ENCODE measurements at places on chromosomes 4 and X.
A peak's percentile ranks its signal among the peaks of the same experiment; 100 is the strongest.

DNA sequence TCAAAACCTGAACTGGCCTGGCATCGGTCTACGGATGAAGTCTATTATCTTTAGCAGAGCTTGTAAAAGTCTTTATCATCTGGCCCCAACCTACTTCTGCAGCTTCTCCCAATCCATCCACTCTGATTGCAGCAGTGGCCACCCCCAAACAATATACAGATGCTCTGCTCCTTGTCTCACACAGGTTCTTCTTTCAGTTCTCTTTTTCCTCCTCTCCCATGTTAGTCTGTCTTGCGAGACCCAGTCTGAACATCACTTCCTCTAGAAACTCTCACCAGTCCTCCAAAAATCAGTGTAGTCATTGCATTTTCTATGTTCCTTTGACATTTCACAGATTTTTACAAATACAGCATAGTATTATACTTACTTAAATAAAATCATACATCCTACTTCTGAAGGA, 163.0 kb downstream of the FRMPD4 start:
- no peak for DNase-seq

- no peak for DNase-seq
These were observed 2506.0 kb downstream of the PCDH7 start for GRCh38 chr4:33226133-33226532.

DNA sequence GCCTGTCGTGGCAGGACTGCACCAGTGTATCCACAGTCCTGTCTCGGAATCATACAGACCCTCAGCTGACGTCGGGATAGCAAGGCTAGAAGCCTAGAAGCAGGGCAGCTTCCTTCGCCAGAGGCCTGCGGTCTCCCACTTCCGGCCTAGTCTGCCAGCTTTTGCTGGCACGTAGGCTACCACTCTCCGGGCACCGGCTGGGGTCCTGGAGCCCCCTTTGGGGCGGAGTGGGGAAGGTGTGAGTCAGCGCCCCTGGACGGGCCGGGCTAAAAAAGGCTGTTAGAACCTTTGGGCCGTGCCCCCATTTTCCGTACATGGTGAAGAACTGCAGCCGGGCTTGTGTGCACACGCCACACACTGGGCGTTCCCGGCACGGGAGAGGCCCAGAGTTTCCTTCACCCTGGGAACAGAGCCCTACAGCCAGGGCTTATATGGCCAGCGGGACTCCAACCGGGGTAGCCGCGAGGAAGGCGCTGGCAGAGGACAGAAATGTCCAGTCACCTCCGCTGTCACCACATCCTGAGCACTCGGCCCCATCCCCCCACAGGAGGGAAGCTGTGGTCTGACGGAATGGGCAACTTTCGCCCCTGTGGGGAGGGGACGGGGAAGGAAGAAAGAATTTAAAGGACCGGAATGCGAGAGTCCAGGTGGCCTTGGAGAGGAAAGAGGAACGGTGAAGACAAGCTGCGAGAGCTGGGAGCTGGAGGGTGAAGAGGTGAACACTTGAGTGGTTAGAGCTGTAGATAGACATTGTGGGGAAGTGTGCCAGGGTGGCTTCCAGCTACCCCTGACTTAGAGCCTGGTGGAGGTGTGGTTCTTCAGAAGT, 4.6 kb downstream of the MAGIX start:
- peak; percentile 20 for DNase-seq

DNA sequence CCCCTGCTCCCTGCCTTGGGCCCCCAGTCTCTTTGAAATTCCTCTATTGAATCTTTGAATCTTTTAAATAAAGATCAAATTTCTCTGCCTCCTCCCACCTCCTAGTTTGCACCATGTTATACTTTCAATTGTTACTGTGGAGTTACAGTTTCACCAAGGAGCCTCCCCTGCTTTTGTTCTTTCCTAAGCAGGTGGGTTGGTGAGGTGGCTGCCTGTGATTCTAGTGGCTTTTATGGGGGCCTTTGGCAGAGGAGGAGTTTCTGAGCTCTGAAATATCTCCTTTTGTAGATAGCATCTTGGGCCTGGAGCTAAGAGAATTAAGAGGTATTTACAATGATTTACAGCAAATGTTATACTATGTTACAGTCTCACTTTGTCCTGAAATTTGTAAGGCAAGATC, 133.8 kb upstream of the STX18 start:
- no peak for DNase-seq

DNA sequence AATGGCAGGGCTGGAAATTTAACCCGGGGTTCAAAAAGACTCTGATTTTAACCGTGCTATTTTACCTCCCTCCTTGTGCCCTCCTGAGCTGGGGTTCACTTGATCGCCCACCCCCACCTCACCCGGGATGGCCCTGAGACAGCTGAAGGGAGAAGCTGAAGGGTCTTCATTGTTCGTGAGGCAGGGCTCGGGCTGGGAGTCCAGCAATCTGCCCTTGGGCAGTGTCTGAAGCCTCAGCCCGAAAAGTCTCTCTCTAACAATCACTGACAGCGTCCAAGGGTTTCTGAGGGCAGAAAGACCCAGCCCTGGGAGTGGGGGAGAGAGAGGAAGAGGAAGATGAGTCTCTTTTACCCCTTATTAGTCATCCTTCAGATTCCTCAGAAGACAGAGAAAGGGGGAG, 39.4 kb upstream of the PHOX2B start:
- DNase-seq = no peak

DNA sequence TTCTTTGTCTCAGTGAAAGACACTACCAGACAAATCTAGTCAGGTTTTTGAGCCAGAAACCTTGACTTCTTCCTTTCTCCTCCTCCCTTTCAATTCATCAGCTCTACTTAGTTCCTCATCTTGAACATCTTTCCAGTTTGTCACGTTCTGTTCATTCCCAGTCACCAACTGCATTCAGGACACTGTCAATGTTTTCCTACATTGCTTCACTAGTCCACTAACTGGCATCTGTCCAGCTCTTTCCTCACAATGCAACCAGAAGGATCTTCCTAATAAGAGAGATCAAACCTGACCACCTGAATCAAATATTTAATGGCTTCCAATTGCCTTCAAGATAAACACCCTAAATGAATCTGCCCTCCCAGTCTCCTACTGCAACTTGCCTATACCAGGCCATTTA, 52.5 kb downstream of the SYNPO2 start:
- no peak for DNase-seq

DNA sequence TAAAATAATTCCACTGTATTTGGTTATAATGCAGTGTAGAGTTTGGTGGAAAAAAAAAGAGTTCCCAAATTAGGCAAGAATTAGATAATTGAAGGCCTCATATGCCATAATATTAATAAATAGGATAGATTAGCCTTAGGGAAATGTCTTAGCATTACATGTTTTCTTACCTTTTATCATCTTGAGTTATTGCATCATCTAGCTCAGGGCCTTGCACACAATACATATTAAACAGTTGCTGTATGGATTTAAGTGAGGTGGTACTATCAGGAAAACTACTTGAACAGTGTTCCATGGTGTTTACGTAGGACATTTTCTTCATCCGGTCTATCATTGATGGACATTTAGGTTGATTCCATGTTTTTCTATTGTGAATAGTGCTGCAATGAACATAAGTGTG, 419.4 kb downstream of the EPHA5 start:
- no peak for DNase-seq

DNA sequence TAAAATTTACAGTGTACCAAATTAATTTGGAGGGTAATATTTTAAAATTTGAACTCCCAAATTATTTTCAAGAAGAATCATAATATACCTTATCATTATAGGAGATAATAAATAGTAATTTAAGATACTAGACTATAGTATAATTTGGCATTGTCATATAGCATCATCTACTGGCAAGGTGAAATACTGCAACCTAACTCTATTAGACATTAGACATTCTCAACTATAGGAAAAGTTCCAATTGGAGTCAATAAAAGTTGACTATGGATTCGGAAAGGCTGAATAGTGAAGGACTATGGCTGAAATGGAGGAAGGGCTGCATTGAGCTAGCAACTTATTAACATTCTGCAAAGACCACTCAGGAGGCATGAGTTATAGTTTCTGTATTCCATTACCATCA, 113.0 kb downstream of the PRDM5 start:
- no peak for DNase-seq

DNA sequence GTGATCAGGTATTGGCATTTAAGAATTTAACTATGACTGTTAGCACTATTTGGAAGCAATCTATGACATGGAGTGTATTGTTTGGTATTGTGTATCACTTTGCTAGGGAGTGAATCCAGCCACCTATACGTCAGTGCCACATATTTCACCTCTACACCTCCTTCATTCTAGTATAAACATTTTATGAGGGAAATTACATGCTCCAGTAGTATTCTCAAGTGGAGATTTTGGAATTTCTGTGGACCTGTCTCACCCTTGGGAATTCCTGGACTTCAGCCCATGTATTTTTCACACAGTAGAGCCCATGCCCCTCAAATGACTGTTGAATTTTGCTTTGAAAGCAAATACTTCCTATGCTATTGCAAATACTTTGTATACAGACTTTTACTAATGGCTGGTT, 11.3 kb downstream of the BST1 start:
- no peak for DNase-seq

DNA sequence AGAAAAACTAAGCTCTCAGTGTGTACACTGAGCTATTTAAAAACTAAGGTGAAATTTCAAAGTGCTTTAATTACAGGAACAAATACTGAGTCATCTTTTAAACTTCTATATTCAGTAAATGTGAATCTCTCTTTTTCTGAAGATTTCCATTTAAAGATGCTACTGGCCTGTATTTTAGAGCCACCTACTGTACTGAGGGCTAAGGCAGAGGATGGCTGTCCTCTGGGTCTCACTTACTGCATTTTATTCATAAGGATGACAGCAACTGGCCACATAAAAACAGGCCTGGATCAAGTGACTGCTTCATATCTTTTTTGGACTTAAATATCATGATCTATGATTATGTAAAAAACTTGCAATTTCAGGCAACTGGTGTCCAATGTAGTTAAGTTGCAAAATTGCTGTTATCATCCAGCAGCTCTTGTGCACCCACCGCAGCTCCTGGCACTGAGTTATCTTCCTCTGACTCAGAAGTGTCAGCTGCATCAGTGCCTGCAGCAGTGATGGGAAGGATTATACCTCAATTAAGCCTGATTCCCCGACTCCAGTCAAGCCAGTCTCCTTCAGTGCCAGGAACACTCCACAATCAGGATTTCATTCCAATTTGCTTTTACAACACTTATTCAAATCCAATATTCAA, 1073.7 kb downstream of the PDHA2 start:
- DNase-seq = peak; percentile 24

GRCh38 chr4:8688908-8689445, 96.4 kb downstream of the CPZ start:
- DNase-seq = no peak

- DNase-seq = no peak
These were observed 864.1 kb upstream of the PCDH10 start for GRCh38 chr4:132284910-132285426.

DNA sequence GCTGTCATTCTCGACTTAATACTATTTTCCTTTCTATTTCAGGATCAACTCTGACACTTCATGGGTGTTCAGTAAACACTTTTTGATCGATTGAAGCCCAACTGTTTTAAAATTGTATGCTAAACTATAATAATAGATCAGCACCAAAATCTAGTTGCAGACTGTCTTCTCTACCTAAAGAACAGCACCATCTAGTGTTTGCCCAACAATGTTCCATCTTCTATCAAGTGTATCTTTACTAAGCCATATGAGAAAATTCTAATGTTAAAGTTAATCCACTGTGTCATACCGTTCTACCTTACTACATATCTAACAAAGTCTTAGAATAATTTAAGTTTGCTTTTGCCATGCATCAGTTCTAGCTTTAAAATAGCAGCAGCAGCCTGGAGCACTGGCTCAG, 113.0 kb upstream of the PRDX4 start:
- peak; percentile 63 for DNase-seq

DNA sequence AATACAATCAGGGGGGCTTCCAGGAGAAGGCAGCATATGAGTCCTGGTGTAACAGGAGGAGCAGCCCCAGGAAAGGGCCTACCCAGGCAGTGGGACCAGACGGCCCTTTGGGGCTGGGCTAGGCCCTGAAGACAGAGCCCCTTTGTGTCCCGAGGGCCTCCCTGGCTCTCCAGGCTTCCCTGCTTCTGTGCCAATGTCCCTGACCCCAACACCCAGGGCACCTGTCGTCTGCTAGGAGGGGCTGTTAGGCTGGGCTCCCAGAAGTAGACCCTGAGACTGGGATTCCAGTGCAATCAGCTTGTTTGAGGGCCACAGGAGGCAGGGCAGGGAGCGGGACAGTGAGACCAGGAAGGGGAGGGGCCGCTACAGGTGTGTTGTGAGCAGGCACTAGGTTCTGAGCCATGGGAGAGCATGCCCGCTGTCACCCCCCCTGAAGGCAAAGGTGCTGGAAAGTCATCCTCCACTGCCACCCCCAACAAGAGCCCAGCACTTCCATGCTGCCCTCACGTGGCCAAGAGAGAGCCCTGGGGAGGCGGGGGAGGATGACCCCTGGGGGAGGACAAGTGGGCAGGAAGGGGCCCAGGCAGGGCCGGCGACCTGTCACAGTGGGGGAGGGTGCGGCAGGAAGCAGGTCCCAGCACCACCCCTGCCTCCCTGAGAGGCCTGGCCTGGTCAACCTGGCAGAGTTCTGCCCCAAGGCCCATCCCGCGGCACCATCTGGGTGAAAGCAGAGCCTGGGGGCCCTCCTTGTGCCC, 64.8 kb downstream of the ADRA2C start:
- DNase-seq = no peak

- no peak for DNase-seq
These were observed 42.4 kb upstream of the PGAM4 start for GRCh38 chrX:78011846-78012245.

DNA sequence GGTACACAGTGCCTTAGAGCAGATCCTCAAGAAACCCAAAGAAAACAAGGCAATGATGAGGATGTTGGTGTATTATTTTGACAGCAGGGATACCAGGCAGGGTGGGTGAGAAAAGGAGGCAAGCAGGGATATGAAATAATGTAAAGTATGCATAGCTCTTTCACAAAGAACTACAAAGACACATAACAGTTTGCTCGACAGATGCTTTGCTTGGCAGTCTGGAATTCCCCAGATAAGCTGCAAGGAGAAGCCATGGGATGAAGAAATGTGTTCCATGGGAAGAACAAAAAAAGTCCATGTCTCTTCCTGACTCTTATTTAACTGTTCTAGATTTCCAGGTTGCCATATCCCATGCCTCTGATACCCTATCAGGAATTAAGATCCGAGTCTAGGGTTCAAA, 75.4 kb downstream of the FAM13A start:
- no peak for DNase-seq

DNA sequence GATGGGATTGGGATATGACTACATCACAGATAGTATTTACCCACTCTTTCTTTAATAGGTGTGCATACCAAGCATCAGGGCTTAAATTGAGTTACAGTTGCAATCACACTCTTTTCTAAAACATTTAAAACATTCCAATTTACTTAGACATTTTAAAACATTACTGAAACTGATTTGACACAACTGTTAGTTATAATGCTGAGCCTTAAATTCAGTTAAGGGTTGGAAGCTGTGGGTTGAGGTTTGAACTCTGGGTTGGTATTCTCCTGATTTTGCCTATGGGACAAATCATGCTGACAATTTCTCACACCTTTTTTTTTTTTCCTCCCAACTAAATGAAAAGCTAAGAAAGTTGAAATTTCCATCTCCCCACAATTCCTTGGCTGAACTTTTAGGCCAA, 16.3 kb downstream of the SLIT2 start:
- no peak for DNase-seq
